Stimulated activated CD4-positive, alpha-beta T cell treated with anti-CD3 and anti-CD28 coated beads, Interleukin-12 subunit alpha, Interleukin-12 subunit beta, amount 100 ng/mL, for 24 hours (primary cell): ENCODE measurements at places on chromosomes 2 and 18.

- DNase-seq = no peak
Measured at GRCh38 chr2:233121856-233122255, 61.7 kb downstream of the INPP5D start.

DNA sequence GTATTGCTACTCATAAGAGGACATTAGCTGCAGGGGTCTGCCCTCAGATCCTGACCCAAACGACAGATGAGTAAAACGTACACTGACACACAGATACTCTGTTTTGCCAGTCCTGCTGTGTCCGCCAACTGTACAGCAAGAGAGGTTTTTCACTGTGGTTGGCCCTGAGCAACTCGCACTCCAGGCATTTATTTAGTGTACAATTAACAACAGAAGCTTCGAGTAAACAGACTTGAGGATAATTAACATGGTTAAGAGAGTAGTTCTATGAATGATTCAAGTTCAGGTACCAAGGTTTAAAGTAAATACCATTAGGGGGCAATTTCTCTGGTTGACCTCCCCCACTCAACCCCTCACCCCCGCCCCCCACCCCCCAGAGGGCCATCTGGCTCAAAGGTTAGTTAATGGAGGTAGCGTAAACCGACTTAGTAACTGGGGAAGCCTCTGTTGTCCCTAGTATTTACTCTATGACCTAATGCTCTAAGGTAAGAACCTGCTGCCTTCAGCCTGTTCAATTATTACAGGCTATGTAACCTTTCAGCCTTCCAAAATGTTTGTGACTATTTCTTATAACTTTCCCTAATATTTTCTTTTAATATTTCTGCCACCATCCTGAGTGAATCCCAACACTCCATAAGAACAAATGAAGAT, 103.9 kb upstream of the XIRP2 start:
- DNase-seq = no peak

DNA sequence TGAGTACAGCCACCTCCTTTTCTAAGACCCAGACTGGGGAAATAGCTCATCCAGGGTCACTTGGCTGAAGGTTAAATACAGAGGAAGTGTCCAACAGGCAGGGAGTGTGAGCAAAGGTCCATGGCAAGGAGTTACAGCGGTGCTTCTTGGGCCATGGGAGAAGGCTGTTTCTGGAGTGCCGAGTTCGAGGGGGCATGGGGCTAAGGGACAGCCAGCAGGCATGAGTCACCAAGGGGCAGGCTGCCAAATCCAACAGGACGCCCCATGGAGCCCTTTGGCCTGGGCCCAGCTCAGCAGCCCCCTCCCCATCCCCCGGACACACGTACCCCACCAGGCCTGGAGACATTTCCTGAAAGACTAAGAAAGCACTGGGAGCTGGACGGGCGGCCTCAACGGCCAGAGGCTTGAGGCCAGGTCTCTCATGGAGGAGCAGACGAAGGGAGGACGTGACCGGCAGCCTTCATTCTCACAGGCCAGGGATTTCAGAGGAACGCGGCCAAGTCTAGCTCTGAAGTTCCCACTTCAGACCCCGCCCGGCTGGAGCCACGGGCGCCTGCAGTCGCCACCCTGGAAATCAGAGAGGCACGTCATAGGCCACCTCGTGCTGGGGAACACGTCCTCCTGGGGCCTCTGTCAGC, 160.4 kb downstream of the SMAD7 start:
- DNase-seq = no peak

DNA sequence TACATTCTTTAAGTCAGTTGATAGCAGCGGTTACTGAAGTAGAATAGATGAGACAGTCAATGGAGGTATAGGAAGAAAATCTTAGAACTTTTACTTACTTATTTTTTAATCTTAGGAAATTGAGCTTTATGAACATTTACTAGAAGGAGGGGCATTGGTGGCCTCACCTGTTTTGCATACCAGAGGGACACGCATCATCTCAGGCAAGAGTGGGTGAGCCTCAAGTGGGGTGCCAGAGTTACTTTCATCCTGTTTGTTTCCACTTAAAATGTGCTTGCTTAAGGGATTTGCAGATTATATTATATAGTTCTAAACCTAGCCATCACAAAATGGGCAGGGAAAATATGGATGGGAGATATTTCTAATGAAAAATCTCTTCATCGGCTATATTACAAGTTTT, 61.6 kb downstream of the WDR7 start:
- DNase-seq = no peak

- DNase-seq = no peak
Measured at GRCh38 chr2:120331903-120332302, 14.0 kb upstream of the INHBB start.

DNA sequence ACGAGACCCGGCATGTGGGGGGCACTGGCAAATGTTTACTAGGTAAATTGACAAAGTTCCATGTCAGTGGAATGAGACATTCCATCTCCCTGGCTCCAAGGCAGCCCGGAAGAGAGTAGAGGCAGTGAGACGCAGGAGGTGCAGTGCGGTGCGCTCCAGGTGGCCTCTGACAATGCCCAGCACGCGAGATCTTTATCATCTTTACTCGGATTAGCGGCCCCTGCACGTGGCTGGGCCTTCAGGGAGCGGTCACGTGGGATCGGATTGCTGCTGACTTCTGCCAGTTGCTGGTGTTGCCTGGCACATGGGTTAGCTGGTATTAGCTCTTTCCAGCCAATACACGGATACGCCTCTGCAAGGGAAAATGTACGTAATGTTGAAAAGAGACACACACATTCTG, 151.2 kb upstream of the ALKAL2 start:
- DNase-seq = no peak

DNA sequence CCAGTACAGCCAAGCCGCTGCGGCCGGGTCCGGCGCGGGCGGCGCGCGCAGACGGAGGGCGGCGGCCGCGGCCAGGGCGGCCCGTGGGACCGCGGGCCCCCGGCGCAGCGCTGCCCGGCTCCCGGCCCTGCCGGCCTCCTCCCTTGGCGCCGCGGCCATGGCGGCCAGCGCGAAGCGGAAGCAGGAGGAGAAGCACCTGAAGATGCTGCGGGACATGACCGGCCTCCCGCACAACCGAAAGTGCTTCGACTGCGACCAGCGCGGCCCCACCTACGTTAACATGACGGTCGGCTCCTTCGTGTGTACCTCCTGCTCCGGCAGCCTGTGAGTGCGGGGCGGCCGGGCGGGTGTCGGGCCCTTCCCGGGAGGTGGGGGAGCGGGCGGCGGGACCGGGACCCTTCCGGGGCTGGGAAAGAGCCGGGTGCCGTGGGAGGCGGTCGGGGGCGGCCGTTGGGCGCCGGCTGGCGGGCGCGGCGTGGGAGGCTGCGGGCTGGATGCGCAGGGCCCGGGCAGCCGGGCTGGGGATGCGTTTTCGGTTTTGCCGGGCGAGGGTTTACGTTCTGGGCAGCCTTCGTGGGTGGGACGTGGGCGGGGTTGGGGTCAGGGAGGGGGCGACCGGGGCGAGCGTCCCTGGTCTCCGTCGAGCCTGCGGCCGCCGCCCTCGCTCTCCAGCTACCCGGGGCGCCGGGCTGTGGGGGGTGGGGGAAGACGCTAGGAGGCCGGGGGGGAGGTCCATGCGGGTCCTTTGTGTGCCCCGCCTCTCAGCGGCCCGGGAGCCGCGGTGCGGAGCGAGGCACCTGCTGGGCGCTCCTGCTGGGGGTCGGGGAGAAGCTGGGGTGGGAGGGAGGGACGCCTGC, 537 bp downstream of the AGFG1 start:
- no peak for DNase-seq

- no peak for DNase-seq
Measured at GRCh38 chr18:46067438-46068007, 4.5 kb downstream of the PSTPIP2 start.

DNA sequence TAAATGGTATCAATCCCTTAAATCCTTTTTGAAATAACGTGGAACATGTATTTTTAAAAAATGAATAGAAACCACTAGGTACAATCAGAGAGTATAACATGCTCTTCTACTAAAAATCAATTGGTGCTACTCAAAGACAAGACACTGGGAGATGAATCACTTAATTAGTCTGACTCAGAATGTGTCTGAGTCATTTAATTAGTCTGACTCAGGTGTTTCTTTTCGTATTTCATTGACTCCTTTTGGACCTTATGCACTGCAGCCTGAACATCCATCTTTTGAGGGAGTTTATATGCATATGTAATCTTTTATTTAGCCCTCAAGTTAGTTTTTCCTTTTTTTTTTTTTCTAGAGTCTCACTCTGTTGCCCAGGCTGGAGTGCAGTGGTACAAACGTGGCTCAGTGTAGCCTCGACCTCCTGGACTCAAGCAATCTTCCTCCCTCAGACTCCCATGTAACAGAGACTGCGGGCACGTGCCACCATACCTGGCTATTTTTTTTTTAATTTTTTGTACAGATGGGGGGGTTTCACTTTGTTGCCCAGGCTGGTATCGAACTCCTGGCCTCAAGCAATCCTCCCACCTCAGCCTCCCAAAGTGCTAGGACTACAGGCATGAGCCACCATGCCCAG, 26.5 kb downstream of the PPP4R3B start:
- DNase-seq = no peak

DNA sequence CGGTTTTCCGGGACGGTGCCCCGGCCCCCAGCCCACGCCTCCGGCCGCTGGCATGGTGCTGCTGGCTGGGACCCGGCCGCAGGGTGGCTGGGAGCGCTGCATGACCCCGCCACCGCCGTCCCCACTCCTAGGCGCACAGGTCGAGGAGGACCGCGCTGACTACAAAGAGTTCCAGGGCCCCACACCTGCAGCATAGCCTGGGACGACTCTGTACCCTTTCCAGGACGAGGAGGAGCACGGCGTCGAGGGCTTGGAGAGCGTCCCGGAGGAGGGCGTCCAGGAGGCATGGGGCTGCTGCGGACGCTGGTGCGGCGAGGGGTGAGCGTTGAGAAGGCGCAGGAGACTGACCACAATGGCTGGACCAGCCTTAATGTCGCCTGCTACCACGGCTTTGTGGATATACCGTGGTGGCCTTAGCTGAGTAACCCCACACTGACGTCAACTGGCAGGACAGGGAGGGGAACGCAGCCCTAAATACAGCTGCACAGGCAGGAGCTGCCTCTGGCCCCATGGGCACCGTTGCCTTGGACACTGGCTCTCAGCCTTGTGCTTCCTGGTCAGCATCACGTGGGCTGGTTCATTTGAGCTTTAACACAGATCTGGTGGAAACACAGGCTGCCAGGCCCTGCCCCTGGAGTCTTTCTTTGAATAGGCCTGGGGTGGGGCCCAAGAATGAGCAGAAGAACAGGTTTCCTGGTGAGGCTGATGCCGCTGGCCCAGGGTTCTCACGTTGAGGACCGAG, 40.9 kb upstream of the TRIM43B start:
- no peak for DNase-seq
